ENCODE measurements at places on chromosomes 3 and 15. TPM values are rescaled to one million over a fixed set of nuclear protein-coding genes. Genes with fewer than 3 reads are reported as not detected.

The SSR3 gene
- total RNA-seq: 431 TPM

The ALG1L2 gene
- not detected for total RNA-seq

The ATP10A gene
- not detected for total RNA-seq

The PLSCR2 gene
- not detected for total RNA-seq

The IQCF5 gene
- total RNA-seq: not detected

The PPP1R14D gene
- not detected for total RNA-seq

The RBP2 gene
- total RNA-seq: not detected

The ARGFX gene
- total RNA-seq: not detected

The TMED3 gene
- total RNA-seq: 50.0 TPM

The SLC28A1 gene
- total RNA-seq: not detected

The KIF15 gene
- 21.9 TPM for total RNA-seq

The TOP2B gene
- 154 TPM for total RNA-seq

The CYP8B1 gene
- total RNA-seq: not detected

The C3orf49 gene
- total RNA-seq: not detected

The ZNF660 gene
- 5.8 TPM for total RNA-seq

The AGTR1 gene
- total RNA-seq: not detected

The KNG1 gene
- not detected for total RNA-seq

The FBXW12 gene
- total RNA-seq: 0.55 TPM

The KCNMB2 gene
- not detected for total RNA-seq

The PCLAF gene
- total RNA-seq: 138 TPM

The LSAMP gene
- 10.1 TPM for total RNA-seq

The TUBGCP5 gene
- 31.8 TPM for total RNA-seq

The SEMA7A gene
- total RNA-seq: 0.45 TPM

The LINGO1 gene
- total RNA-seq: 93.7 TPM

The GOLGA8J gene
- 0.22 TPM for total RNA-seq

The GATM gene
- total RNA-seq: 9.5 TPM

The COL7A1 gene
- total RNA-seq: 24.8 TPM

The ANKRD63 gene
- 2.5 TPM for total RNA-seq

The TRH gene
- total RNA-seq: not detected

The LRRIQ4 gene
- total RNA-seq: 0.15 TPM

The PLCB2 gene
- total RNA-seq: 5.6 TPM

The RAB7A gene
- total RNA-seq: 245 TPM

The PATL2 gene
- 1.6 TPM for total RNA-seq

The CMTM8 gene
- total RNA-seq: 2.1 TPM

The ZNF385D gene
- total RNA-seq: not detected

The CSNK1G1 gene
- 27.4 TPM for total RNA-seq

The CCDC191 gene
- total RNA-seq: 1.1 TPM

The GOLGA8T gene
- not detected for total RNA-seq

The ZIC1 gene
- 1.4 TPM for total RNA-seq

The ROBO2 gene
- total RNA-seq: 17.5 TPM

The CSTA gene
- total RNA-seq: 6.5 TPM
